ENCODE measurements at places on chromosomes 4 and X.

GRCh38 chr4:176539785-176540175 lies 220.0 kb downstream of the SPCS3 start:
- no peak for DNase-seq

- DNase-seq, result no peak
Observed at GRCh38 chr4:120685756-120686278, 236.7 kb downstream of the PRDM5 start.

GRCh38 chr4:41661442-41662076 lies 87.0 kb downstream of the PHOX2B start:
- DNase-seq, result peak; percentile 30

DNA sequence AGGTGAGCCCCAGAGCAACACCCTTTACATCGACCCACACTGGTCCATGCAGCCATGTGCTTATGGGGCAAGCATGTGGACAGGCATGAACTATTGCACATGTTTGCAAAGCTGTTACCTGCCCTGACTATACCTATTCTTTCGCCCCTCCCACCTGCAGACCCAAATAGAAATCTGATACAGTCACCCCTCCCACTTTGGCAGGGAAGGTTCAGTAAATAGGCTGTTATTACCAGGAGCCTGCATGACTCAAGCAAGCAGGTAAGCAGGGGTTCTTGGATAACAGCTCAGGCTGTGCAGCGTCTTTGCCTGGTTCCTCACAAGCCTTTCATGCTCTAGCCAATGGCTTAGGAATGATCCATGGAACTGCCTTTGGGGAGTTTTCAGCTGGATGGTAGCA lies 122.7 kb upstream of the DIPK2B start:
- no peak for DNase-seq

GRCh38 chrX:133232331-133232730 lies 14.2 kb upstream of the TFDP3 start:
- no peak for DNase-seq

DNA sequence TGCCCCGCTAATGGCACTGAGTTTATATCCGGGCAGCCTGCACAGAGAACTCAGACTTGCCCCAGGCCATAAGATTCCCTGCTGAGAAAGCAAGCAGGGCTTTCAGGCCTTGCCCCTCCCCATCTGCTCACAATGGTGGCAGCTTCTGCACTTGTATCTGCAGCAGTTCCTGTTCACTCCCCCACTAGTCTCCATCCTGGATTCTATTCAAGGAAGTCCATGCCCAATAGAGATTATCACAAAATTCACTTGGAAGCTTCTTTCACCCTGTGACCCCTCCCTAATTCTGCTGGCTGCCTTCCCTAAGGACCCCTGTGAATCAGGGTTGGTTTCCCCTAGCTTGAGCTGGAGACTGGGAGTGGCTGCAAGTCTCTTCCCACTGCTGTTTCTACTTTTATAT lies 34.5 kb upstream of the UCP1 start:
- DNase-seq, result no peak

DNA sequence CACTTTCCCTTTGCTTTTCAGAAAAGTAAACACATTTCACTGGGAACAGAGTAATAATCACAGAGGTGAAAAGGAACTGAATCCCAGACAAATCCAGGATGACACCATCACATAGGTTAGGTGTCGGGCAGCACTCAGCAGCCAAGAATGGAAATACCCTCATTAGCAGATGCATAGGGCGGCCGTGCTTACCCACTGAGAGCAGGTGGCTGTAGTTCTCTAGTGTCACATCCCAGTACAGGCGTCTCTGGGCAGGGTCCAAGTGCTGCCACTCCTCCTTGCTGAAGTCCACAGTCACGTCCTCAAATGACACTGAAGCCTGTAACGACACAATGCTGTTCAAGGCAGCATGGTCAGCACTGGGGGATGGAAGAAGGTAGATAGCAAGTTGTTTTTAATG lies 26.9 kb downstream of the ZNF41 start:
- no peak for DNase-seq

DNA sequence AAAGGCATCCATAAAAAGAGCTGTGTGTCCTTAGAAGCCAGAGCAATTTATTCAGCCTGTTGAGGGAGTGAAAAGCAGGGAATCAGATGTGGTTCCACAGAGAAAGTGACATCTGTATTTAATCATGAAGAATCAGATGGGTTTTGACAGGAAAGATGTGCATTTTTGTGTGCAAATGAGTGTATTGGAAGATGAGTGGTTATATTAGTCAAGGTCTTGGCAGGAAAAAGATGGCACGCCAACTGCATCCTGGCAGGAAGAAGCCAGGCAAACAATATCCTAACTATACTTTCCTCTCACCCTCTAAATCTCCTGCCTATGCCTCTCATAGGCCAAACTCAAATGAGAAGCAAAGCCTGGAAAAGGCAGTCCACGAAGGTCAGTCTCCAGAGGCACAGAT lies 59.1 kb downstream of the SCFD2 start:
- no peak for DNase-seq

DNA sequence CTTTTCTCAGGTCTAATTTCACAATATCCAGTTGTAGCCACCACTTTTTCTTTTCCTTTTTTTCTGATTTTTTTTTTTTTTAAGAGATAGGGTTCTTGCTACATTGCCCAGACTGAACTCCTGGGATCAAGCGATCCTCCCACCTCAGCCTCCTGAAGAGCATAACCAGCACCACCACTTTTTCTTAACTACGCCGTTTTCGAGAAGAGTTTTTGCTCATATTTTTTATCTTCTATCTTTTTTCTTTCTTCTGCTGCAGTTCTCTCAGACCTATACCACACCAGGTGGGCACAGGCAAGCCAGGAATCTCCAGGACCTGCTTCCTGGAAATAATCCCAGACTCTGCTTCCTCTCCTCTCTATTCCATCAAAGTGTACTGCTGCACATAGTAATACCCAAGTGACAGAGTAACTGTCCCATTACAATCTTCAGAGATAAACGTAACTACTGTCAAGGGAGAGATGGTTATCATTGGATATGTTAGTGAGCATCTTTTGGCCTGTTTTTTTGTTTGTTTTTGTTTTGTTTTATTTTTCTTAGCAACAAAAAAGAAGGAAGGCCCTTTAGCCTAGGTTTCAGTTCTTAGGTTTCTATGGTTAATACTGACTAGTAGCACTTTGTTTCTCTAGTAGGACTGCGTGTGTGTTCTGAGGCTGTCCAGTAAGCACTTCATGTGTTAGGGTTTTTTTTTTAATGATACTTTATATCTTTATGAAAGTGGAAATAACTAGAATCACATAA lies 59.2 kb upstream of the TXK start:
- DNase-seq, result no peak

- no peak for DNase-seq
Observed at GRCh38 chr4:148447681-148448080, 5.5 kb upstream of the NR3C2 start.

- DNase-seq, result no peak
Observed at GRCh38 chr4:8648816-8649630, 56.5 kb downstream of the CPZ start.

DNA sequence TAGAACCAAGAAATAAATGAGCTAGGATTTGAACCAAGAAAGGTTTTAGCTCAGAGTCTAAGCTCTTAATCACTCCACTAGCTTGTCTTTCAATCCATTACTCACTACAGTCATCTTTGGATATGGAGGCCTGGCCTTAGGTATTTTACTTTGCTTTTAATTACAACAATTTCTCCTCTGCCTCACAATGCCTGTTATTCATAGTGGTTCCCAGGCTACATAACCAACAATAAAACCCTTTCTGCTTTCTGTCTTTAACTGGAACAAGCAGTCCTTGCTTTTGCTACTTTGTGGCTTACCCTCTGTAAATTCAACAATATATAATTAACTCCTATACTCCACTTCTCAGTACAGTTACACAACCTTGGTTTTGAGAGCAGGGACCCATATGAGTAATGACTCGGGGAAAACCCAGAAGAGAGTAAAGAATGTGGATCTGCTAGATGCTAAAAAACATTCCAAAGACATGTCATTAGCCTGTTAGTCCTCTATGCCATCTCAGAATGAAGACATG lies 94.7 kb upstream of the NAP1L5 start:
- no peak for DNase-seq

DNA sequence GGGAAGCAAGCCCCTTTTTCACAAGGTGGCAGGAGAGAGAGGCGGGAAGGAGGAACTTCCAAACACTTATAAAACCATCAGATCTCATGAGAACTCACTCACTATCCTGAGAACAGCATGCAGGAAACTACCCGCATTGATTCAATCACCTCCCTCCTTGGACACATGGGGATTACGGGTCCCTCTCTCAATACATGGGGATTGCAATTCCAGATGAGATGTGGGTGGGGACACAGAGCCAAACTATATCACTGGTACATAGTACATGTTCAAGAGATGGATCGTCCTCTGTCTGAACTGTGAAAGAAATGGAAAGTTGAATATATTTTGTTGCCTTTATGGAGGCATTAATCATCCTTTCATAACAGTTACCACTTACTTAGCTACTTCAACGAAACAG lies 12.8 kb downstream of the EREG start:
- DNase-seq, result no peak

DNA sequence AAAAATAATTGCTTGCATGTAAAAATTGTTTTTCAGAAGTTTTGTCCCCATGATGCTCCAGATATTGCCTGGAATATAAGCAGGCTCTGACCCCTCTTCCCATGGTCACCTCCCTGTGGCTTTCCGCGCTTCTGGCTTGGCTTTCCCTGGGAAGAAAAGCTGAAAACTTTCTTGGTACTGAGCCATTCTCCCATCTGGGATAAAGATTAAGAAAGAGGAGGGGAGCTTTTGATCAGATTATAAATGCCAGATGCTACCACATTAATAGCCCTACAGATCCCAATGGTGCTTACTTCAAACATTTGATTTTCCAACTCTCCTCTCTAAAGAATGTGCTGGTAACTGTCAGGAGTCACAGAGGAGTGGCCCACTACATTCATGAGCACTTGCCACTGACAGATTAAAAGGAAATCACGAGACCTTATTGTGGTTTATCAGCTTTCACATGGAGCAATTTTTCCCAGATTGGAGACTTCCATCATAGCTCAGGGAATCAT lies 54.4 kb upstream of the GAB1 start:
- DNase-seq, result no peak

- no peak for DNase-seq
Observed at GRCh38 chr4:3337811-3338210, 45.0 kb downstream of the RGS12 start.

DNA sequence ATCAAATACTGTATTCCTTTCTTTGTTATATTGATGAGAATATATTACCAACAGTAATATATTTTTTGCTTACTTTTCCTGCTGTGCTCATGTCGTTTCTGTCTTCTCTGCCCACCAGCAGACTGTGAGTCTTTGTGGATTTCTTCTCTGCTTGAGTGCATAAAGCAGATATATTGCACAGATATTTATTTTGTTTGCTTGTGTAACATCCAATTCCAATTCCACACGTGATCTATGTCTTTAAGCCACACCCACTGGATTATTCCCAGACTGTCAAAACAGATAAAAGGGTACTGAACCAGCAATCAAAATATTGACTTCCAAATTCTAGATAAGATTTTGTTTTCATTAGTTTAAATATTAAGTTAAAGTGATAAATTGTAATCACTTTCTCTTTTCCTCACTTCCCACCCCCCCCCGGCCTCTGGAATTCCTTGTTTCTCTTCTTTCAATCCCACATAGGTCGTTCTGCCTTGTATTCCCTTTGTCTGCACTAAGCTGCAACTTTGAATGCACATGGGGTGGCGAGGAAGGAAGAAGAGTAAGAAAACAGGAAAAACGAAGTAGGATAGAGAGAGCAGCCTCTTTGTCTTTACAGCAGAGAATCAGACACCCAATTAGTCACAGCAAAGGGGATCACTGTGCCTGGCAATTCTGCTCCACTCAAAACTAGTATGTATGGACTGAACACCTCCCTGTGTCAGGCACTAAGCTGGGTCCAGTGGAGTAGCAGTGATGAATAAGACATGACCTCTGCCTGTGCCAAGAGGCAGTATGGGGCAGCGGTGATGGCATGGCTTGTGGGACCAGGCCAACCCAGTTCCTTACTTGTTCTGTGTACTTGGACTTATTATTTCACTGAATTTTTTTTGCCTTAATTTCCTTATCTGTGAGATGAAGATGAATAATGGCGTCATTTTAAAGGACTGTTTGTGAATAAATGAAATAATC lies at the start of gene ADH1B:
TSS of gene ADH1B (minus strand) at position 161 of the 951 bp plus-strand sequence. CDS start at position 91, 70 bp downstream.
- no peak for DNase-seq

GRCh38 chr4:111154934-111155333 lies 532.1 kb upstream of the PITX2 start:
- DNase-seq, result no peak

DNA sequence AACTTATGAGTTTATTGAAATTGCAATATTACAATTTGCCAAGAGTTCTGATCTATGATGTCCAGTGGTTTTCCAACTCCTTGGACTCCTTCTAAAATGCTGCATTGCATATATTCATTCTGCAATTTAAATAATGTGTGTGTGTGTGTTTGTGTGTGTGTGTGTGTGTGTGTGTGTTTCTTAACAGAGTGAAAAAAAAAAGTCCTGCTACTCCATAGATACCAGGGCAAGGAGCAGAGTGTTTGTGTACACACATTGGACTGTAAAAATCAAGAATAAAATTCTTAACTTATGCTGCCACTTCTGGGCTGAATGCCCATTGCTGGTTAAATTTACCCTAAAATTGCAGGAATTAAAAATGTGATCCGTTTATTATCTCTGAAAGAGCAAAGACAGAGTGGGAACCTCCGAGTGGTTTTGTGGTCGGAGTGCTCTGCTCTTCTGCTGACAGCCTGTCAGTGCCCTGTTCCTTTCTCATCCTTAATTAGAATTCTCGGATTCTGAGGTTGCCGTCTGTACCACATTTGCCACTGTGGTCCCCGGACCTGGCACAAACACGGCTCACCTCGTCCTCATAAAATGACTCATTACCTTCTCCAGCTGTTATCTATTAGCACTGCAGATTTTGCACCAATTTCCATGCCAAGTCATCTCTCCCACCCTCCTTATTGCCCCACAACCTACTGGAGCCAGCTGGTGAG lies 355.5 kb downstream of the KCNIP4 start:
- DNase-seq, result no peak

GRCh38 chr4:41318839-41319530 lies 62.3 kb downstream of the UCHL1 start:
- no peak for DNase-seq

DNA sequence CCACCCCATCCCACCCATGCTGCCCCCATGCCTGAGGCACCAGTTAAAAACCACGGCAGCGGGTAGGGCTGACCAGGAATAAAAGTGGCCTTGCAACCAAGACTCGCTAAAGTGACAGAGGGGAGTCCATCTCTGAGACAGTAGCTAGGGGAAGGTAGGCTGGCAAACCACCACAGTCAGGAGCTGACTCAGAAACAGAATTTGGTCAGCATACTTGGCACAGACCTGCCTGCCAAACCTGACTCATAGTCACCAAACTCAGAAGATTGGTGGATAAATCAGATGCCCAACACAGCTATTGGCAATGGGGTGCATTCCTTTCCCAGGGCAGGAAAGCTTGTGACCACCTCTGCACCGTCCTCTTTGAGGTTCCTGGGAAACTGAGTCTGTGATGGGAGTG lies 193.8 kb downstream of the BCOR start:
- DNase-seq, result no peak

- DNase-seq, result no peak
Observed at GRCh38 chr4:145535202-145535601, 53.5 kb downstream of the SMAD1 start.
